ENCODE measurements at places on chromosomes 5 and 9. TPM values are rescaled to one million over a fixed set of nuclear protein-coding genes. Genes with fewer than 3 reads are reported as not detected.

The FBXL7 gene
- total RNA-seq, result 30.4 TPM

The F2R gene
- total RNA-seq, result 131 TPM

The MPDZ gene
- 46.2 TPM for total RNA-seq

The RNF183 gene
- total RNA-seq, result not detected

The PDE8B gene
- 28.1 TPM for total RNA-seq

The FAM151B gene
- total RNA-seq, result not detected

The CCL28 gene
- not detected for total RNA-seq

The CARD6 gene
- total RNA-seq, result 8.2 TPM

The BOD1 gene
- total RNA-seq, result 60.5 TPM

The LCN12 gene
- not detected for total RNA-seq

The KCNV2 gene
- not detected for total RNA-seq

The GABRG2 gene
- not detected for total RNA-seq

The IL31RA gene
- not detected for total RNA-seq

The FAM169A gene
- total RNA-seq, result not detected

The SLC1A3 gene
- total RNA-seq, result 3.0 TPM

The TMEM174 gene
- total RNA-seq, result not detected

The PDLIM4 gene
- 49.1 TPM for total RNA-seq

The SLC22A4 gene
- total RNA-seq, result 18.1 TPM

The SPATA6L gene
- not detected for total RNA-seq

The PLPP7 gene
- total RNA-seq, result 15.8 TPM

The ZNF883 gene
- total RNA-seq, result not detected

The ORM1 gene
- 53.3 TPM for total RNA-seq

The BHMT2 gene
- 2.9 TPM for total RNA-seq

The TGFBI gene
- total RNA-seq, result 174 TPM

The NME5 gene
- total RNA-seq, result not detected

The ZDHHC21 gene
- 2.3 TPM for total RNA-seq

The HMCN2 gene
- total RNA-seq, result 7.5 TPM

The STOML2 gene
- total RNA-seq, result 94.2 TPM

The PCDHGB3 gene
- 14.4 TPM for total RNA-seq

The LAMC3 gene
- total RNA-seq, result 1.6 TPM

The CCDC152 gene
- total RNA-seq, result not detected

The HBEGF gene
- total RNA-seq, result 3.0 TPM

The UBAP1 gene
- total RNA-seq, result 26.0 TPM

The PKD2L2 gene
- total RNA-seq, result not detected
